ENCODE measurements at places on chromosomes 4 and X.
A peak's percentile ranks its signal among the peaks of the same experiment; 100 is the strongest.

DNA sequence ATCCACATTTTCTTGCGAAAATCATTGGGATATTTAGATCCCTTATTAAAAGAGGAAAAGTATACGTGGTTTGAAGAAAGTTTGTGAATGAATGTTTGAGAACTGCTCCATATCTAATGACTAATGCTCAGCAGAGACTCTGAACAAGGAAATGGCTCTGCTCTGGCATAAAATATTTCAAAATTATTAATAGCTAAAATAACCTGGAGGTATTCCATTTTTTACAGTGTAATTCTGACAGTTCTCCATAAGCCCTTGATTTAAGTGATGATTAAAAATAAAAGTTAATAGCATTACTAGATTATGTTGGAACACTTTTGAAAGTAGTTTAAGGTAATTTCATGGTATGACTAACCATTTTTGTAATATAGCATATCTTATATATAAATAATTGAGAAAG lies 1276.9 kb upstream of the TENM3 start:
- no peak for DNase-seq

GRCh38 chr4:125369098-125369497 lies 54.3 kb downstream of the FAT4 start:
- no peak for DNase-seq

GRCh38 chr4:184355111-184355604 lies 119.2 kb downstream of the IRF2 start:
- DNase-seq = peak; percentile 16

DNA sequence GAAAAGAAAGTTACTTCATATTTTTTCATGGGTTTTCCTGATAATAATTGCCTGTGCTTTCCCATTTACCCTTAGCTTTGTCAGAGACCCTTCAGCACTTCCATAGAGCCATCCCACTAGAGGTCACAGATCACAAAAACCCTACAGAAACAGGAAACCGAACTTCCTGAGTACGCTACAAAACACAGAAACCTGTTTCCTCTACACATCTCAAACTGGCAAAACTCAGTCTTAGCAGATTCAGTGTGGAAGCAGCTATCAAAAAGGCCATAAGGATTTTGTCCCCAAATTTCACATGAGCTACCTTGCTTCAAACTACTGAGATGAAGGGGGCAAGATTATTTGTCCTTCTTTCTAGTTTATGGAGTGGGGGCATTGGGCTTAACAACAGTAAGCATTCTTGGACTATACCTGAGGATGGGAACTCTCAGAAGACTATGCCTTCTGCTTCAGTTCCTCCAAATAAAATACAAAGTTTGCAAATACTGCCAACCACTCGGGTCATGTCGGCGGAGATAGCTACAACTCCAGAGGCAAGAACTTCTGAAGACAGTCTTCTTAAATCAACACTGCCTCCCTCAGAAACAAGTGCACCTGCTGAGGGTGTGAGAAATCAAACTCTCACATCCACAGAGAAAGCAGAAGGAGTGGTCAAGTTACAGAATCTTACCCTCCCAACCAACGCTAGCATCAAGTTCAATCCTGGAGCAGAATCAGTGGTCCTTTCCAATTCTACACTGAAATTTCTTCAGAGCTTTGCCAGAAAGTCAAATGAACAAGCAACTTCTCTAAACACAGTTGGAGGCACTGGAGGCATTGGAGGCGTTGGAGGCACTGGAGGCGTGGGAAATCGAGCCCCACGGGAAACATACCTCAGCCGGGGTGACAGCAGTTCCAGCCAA lies at the start of gene MMRN1:
Gene MMRN1, plus strand, starts transcription at position 206 of the 902 bp plus-strand sequence. Its CDS starts 118 bp downstream, at position 324.
- peak; percentile 0 for DNase-seq

DNA sequence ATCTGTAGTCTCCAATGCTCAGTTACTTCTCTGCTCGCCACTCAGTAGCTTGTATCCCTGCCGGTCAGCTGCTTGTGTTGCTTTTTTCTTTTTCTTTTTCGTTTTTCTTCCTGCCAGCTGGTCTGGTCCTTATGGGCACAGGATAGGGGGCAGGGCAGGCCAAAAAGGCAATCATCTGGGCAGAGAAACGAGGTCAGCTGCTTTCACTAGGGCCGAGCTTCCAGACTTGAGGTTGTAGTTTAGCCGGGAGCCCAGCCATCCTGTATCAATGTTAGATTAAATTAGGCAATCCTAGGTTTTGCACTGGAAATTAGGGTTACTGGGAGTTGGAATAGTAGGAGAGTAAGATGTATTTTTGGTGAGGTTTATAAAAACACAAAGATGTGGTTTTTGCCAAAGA lies 3.4 kb downstream of the ARSF start:
- no peak for DNase-seq

DNA sequence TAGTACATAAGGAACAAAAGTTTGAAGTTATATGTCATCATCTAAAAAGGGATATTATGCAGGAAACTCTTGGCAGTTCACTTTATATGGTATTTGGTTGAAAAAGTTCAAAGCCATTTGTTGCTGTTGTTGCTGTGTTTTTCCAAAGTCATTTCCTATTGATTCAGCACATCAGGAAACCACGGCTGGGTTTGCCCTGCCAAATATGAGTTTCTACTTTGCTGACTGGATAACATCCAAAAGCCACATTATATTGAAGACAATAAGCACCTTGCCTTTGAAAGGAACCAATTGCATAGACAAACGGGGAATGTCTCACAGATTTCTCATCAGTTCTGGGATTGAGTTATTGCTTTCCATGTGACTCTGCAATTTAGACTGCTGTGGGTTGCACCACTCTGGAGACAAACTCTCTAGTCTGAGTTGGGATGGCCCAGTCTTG lies 206.1 kb downstream of the SLC39A8 start:
- no peak for DNase-seq
